ENCODE measurements at places on chromosomes 6 and 20. TPM values are rescaled to one million over a fixed set of nuclear protein-coding genes. Genes with fewer than 3 reads are reported as not detected.
A peak's percentile ranks its signal among the peaks of the same experiment; 100 is the strongest.

HNF4A gene
- 292 TPM for total RNA-seq

SPATA25 gene
- total RNA-seq: 7.3 TPM

BTN3A1 gene
- total RNA-seq: 2.6 TPM

FAM135A gene
- total RNA-seq: 18.7 TPM

DOK5 gene
- not detected for total RNA-seq

MACROD2 gene
- total RNA-seq: 7.6 TPM

EHMT2 gene
- 65.7 TPM for total RNA-seq

RNF144B gene
- total RNA-seq: 0.39 TPM

RIPK1 gene
- 15.5 TPM for total RNA-seq

TFAP2A gene
- total RNA-seq: 8.7 TPM

DNA sequence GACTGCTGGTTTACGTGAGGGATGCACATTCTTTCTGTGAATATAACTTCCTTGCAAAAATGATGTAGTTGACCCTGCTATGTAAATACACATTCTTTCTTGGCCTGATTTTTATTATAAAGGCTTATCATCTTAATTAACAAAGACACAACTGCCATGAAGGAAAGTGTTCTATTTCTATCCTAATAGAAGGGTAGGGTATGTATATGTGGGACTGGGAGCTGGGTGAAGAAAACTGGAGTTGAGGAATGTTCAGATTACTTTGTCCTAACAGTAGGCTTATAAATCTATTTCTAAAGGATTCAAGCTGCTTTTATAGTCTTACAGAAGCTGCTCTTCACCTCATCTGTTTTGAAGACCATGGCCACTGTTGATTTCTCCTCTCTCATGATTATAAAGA is 76.5 kb upstream of the RGS17 start:
- DNase-seq: no peak

- DNase-seq: no peak
These were observed 1.5 kb upstream of the CPNE5 start for GRCh38 chr6:36840432-36841403.

DNA sequence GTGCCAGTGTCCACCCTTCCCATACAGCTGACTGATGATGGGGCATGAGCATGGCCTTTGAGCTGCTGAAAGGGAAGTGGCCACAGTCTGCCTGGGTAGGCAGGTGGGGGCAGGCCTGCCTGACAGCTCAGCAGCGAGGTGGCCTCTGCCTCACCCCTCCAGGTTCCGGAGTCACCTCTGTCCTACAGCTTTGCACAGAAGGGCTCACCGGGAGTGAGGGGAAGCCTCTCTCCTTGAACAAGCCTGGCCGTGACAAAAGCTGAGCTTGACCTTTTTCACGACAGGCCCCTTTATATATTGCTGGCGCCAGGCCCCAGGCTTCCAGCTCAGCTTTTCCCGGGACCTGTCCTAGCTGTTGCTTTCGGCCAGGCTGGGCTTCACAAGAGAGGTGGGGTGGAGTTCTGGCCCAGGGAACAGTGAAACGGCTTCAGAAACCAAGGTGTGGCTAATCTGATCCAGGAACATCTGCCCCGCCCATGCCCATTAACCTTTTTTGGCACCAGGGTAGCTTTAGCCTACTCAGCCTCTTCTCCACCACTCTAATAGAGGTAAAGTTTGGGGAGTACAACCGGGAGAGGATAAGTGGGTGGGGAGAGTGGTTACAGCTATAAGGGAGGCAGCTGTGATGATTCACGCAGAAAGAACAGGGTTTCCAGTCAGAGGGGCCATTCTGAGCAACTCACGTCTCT is 42.9 kb downstream of the C6orf132 start:
- no peak for DNase-seq

DNA sequence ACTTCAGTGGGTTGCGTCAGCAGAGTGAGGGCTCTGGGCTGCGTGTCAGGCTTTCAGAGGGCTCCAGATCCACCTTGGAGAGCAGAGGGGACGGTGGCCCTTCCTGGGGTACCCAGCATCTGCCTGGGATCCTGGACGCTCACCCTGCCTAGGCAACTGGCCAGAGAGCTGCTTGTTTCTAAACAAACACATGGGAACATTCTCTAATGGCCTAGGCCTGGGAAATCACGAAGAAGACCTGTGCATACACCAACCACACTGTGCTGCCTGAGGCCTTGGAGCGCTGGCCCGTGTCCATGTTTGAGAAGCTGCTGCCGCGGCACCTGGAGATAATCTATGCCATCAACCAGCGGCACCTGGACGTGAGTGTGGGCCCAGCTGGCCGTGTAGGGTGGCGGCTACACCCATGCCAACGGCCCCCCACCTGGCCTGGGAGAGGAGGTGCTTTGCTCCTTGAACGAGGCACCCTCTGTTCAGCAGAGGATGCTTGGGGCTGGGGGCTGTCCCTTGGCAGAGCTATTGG is 32.2 kb downstream of the PYGB start:
- DNase-seq: peak; percentile 28

GRCh38 chr6:137248702-137249101 is 29.5 kb upstream of the IFNGR1 start:
- DNase-seq: no peak

GRCh38 chr20:33883164-33883563 is 72.0 kb downstream of the CHMP4B start:
- no peak for DNase-seq

- DNase-seq: no peak
These were observed 627 bp upstream of the EIF6 start for GRCh38 chr20:35284992-35285805.

DNA sequence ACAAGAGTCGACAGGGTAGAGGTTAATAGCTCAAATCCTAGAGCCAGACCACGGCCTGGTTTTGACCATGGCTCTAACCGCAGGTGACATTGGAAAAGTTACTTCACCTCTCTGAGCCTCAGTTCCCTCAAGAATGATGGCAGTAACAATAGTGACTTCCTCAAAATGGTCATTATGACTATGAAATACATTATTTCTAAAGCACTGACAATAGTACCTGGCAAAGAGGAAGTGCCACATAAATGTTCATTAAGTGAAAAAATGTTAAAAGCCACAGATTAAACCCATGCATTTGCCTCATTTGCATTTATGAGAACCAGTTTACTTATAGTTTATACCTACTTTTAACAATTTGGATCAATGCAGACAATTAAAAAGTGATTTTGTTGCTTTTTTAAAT is 12.3 kb downstream of the BTBD3 start:
- DNase-seq: no peak

DNA sequence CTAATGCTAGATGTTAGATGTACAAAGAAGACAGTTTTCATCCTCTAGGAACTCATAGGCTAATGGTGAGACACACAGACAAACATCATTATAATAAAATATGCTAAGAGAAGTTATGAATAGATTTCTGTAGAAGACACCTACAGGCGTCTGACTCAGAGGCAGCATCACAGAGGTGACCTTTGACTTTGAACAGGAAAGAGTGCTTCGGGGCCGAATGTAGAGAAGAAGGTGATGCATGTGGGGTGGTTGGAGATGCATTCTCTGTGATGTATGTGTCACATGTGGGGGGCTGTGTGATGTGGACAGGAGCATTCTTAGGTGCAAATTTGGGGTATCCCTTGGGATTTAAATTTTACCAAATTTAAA is 6.8 kb downstream of the GUCA1A start:
- no peak for DNase-seq

DNA sequence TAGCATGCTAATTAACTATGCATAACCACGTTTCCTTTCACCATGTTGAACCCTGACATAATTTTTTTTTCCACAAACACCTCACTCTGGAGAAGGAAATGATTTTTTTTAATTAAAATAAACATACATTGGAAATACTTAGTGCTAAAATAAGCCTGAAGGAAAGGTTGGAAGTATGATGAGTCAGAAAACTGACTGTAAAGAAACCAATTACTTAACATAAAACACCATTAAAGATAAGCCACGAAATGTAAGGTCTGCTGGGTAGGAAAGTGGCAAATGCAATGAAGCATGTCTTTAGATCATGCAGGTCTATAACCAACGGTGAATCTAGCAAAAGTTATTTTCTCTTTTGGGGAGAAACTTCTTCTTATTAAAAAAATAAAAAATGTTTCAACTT is 47.5 kb downstream of the OPRM1 start:
- no peak for DNase-seq

DNA sequence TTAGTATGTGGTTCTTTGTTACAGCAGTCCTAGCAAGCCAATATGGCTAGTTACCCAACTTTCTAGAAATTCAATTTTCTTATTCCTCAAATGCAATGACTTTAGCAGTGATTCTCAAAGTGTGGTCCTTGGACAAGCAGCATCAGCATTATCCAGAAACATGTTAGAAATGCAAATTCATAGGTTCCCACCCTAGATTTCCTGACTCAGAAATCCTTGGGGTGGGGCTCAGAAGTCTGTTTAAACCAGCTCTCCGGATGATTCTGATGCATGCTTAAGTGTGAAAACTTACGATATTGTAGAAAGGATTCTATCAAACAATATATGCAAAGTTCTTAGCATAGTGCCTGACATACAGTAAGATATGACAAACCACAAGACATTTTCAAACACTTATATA is 757.1 kb downstream of the DHX35 start:
- no peak for DNase-seq

GRCh38 chr20:50817776-50818172 is 22.9 kb downstream of the BCAS4 start:
- DNase-seq: no peak

DNA sequence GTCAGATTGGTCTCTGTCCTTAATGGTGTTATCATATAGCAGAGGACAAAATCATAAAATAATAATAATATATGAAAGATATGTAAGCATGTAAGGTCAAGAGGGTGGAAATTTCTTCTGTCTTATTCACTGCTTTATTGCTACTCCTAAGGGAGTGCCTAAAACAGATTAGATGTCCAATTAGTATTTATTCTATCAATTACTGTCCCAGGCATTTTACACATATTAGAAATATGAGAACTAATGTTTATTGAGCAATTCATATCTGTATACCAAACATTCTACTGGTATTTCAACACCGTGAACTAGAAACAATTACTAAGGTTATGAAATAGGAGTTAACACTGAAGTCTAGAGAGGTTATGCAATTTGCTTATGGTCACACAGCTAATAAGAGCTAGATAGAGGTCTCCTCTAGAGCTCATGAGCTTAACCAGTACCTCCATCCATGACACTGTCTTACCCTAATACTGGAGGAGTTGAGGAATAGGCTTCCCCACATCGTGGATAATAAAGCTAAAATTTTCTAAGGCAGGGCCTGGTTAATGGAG is 302.3 kb downstream of the PLCB1 start:
- DNase-seq: no peak

- no peak for DNase-seq
These were observed 1.3 kb downstream of the PI16 start for GRCh38 chr6:36955671-36956445.

DNA sequence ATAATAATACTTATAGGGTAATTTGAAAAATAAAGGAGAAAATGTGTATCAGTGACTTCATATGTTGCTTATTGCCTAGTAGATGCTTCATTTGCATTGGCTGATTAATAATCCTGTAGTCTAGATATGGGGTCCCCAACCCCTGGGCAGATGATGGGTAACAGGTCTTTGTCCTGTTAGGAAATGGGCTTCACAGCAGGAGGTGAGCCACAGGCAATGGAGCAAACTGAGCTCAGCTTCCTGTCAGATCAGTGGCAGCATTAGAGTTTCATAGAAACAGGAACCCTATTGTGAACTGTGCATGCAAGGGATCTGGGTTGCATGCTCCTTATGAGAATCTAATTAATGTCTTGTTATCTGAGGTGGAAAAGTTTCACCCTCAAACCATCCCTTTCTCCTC is 1049.5 kb upstream of the EPHA7 start:
- DNase-seq: no peak

- DNase-seq: no peak
These were observed 794.6 kb downstream of the TFAP2A start for GRCh38 chr6:9620263-9620662.

- DNase-seq: no peak
These were observed 39.6 kb downstream of the LAMA4 start for GRCh38 chr6:112214739-112215269.

DNA sequence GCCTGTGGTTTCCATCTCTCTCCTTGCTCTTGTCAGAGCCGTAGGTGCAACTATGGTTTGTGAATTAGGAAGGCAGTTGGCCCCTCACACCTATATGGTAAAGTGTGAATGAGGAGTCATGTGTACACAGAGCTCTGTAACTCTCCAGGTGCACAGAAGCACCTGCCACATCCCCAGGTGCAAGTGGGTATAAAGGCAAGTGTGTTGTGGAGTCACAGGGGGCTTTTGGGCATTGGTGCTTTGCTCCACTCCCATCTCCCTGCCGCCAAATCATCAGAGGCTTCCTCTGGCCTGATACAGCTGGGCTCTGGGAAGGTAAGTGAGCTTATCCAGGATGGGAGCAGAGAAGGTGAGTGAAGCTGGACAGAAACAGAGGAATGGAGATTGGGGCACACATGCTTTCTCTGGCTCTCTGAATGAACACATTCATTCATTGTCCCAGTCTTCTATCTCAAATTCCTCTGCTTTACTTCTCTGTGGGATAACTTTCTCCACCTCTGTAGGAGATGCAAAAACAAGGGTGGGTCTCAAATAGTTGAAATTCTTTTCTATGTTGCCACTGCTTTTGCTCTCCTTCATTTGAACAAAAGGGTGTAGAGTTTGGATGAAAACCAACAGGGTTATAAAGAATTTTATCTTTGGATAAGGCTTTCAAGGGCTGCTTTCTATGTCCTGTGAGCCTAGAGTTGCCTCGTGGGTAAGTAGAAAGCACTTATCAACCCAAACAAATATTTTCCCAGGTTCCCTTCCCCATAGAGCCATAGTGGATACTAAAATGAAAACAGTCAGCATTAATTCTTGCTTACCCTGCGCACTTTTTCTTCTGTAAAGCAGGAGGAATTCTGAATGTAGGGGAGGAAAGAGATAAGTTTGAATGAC is 45.0 kb upstream of the RIPOR2 start:
- peak; percentile 8 for DNase-seq

DNA sequence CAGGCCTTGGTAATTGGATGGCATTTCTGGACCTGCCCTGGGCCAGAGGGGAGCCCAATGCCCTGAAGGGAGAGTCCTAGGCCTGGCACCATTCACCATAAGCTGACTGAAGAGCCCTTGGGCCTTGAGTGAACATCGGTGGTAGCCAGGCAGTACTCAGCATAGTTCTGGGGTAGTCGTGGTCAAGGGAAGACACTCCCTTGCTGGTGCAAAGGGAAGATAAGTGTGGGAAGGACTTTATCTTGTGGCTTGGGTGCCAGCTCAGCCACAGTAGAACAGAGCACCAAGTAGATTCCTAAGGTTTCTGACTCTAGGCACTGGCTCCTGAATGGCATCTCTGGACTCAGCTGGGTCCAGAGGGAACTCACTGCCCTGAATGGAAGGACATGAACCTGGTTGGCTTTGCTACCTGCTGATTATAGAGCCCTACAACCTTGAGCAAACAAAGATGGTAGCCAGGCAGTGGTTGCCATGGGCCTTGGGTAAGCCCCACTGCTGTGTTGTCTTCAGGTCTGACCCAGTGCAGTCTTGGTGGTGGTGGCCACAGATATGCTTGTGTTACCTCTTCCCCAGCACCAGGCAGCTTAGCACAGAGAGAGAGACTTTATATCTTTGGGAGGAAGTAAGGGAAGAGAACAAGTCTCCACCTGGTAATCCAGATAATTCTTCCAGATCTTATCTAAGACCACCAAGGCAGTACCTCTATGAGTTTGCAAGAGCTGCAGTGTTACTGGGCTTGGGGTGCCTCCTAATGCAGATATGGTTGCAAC is 83.5 kb downstream of the PRDM13 start:
- DNase-seq: no peak

GRCh38 chr6:155404937-155405336 is 50.7 kb downstream of the NOX3 start:
- no peak for DNase-seq

- no peak for DNase-seq
These were observed 75.3 kb downstream of the SOBP start for GRCh38 chr6:107565165-107565723.
